Breast epithelium (tissue), 4 donors: ENCODE measurements at places on chromosomes 4 and X. TPM values are rescaled to one million over a fixed set of nuclear protein-coding genes. Genes with fewer than 3 reads are reported as not detected.

DNA sequence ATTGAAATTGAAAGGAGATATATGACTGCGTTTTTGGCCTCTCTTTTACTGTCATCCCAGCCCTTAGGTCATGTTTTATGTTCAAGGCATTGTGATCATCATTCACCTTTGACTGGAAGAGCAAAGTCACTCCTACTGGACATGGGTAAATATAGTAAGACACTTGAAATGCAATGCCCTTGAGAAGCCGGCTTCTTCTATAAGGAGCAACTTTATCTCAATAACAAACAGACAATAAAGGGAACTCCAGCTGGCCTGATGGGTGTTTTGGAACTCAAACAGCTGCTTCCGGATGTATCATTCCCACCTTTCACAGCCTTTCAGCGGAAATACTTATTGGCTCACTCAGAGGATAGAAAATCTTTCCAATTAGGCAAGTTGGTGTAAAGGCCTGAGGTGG lies 65.1 kb upstream of the C4orf54 start:
- no peaks in the 10 kb centered on the region for H3K36me3 ChIP-seq
- no peak for DNase-seq
- H3K27ac ChIP-seq, result no peak overlapping the region
- no peak overlapping the region for H3K4me3 ChIP-seq
- no peaks in the 10 kb centered on the region for H3K4me1 ChIP-seq

- no peaks in the 10 kb centered on the region for H3K36me3 ChIP-seq
- no peak for DNase-seq
- no peak overlapping the region for H3K4me3 ChIP-seq
- H3K27me3 ChIP-seq, result no peaks in the 10 kb centered on the region
- no peaks in the 10 kb centered on the region for H3K4me1 ChIP-seq
- H3K27ac ChIP-seq, result peak overlapping the region; percentile 16
Observed at GRCh38 chr4:38050560-38051350, 90.6 kb downstream of the PTTG2 start.

GRCh38 chr4:80086296-80086695 lies 13.3 kb upstream of the ANTXR2 start:
- no peak overlapping the region for H3K27ac ChIP-seq
- DNase-seq, result no peak
- no peaks in the 10 kb centered on the region for H3K36me3 ChIP-seq
- H3K4me1 ChIP-seq, result no peaks in the 10 kb centered on the region
- H3K4me3 ChIP-seq, result no peak overlapping the region
- H3K27me3 ChIP-seq, result no peaks in the 10 kb centered on the region

GRCh38 chrX:67731061-67731460 lies 187.2 kb downstream of the AR start:
- H3K27me3 ChIP-seq, result peaks cover 23% of the 10 kb centered on the region
- no peaks in the 10 kb centered on the region for H3K36me3 ChIP-seq
- H3K4me3 ChIP-seq, result no peak overlapping the region
- no peaks in the 10 kb centered on the region for H3K4me1 ChIP-seq

GRCh38 chr4:138259824-138260223 lies 17.7 kb upstream of the SLC7A11 start:
- H3K4me3 ChIP-seq, result no peak overlapping the region
- no peaks in the 10 kb centered on the region for H3K36me3 ChIP-seq
- H3K27ac ChIP-seq, result no peak overlapping the region
- DNase-seq, result no peak
- no peaks in the 10 kb centered on the region for H3K4me1 ChIP-seq

- no peaks in the 10 kb centered on the region for H3K36me3 ChIP-seq
- no peak for DNase-seq
- H3K4me3 ChIP-seq, result no peak overlapping the region
- H3K4me1 ChIP-seq, result no peaks in the 10 kb centered on the region
- no peaks in the 10 kb centered on the region for H3K27me3 ChIP-seq
- no peak overlapping the region for H3K27ac ChIP-seq
Observed at GRCh38 chrX:71540801-71541200, 7.9 kb downstream of the OGT start.

DNA sequence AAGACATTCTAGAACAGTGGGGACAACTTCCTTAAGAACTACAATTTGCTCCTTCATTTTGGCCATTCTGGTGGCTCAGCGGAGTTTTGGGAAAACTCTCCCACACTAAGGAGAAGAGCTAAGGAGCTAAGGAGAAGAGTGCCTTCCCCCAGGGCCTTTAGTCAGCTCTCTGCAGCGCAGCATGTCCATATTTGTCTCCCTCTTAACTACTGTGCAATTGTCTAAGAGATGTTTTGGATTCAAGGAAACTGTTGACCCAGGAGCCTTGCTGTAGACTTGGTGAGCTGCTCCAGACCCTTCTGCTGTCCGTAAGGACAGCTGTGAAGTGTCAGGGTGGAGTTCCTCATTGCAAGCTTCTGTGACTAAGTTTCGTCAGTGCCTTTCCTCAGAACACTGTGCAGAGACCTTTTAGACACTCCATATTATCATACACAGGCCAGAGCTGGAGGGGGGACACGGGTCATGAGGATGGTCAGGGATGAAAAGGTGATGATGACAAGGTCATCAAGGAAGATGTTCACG lies 179.0 kb downstream of the NHS start:
- no peaks in the 10 kb centered on the region for H3K36me3 ChIP-seq
- no peaks in the 10 kb centered on the region for H3K27me3 ChIP-seq
- no peak overlapping the region for H3K4me3 ChIP-seq
- no peaks in the 10 kb centered on the region for H3K4me1 ChIP-seq
- no peak for DNase-seq

DNA sequence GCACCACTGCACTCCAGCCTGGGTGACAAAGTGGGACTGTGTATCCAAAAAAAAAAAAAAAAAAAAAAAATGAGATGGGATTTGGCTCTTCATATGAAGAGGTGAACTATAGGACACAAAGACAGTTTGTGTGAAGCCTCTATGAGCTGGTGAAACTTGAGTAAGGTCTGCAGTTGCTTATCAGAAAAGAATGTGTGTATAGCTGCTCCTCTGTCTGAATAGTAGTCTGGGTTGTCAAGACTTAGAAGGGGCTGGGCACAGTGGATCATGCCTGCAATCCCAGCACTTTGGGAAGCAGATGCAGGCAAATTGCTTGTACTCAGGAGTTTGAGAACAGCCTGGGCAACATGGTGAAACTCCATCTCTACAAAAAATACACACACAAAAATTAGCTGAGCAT lies 82.8 kb downstream of the ARSF start:
- H3K36me3 ChIP-seq, result no peaks in the 10 kb centered on the region
- no peak overlapping the region for H3K27ac ChIP-seq
- H3K4me1 ChIP-seq, result no peaks in the 10 kb centered on the region

GRCh38 chr4:99811850-99812249 lies 4.8 kb upstream of the DAPP1 start:
- no peaks in the 10 kb centered on the region for H3K4me1 ChIP-seq
- H3K36me3 ChIP-seq, result no peaks in the 10 kb centered on the region
- H3K27ac ChIP-seq, result no peak overlapping the region
- H3K4me3 ChIP-seq, result no peak overlapping the region
- DNase-seq, result no peak

DNA sequence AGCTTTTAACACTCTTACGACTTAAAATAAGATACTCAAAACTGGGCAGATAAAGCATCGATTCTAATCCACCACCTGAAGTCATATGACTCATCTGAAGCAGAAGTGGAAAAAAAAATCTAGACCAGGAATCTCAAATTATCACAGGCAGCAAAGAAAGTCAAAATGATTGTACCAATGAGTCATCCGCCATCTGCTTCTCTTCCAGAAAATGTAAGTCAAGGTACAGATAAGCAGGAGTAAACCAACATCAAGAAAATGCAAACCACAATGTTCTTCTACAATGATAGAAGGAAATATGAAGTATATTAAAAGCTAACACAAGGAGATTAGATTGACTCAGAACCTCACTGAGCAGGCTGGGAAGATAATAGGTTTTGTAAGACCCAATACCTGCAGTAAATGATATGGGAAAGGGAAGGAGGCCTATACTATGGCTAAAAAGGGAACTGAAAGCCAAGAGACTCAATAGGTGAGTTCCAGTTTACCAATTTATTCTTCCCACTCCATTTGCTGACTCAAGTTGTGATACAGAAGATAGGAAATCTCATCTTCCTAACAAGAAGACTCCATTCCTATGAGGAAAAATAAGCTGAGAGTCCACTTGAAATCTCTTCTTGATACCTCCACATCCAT lies 88.4 kb upstream of the TET2 start:
- no peaks in the 10 kb centered on the region for H3K36me3 ChIP-seq
- no peak for DNase-seq
- H3K27me3 ChIP-seq, result no peaks in the 10 kb centered on the region
- H3K27ac ChIP-seq, result no peak overlapping the region
- no peak overlapping the region for H3K4me3 ChIP-seq
- no peaks in the 10 kb centered on the region for H3K4me1 ChIP-seq

DNA sequence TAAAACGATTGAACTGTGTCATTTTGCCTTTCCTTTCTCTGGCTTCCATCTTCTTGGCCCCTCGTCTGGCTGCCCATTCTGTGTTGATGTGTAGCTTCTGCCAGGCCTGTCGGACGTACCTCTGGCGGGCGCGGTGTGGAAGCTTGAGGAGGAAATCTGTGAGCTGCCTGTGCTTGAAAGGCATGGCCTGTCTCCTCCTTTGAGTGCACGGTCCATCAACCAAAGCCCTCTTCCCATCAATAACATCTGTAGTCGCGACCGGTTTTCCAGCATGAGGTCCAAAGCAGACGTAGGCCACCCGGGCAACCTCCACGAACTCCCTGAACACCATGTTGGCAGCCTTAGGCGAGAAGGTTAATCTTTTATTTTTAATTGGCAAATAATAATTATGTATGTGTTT lies 202.7 kb downstream of the CRLF2 start:
- H3K27me3 ChIP-seq, result no peaks in the 10 kb centered on the region
- H3K4me3 ChIP-seq, result no peak overlapping the region
- no peak overlapping the region for H3K27ac ChIP-seq
- H3K36me3 ChIP-seq, result no peaks in the 10 kb centered on the region
- no peaks in the 10 kb centered on the region for H3K4me1 ChIP-seq

DNA sequence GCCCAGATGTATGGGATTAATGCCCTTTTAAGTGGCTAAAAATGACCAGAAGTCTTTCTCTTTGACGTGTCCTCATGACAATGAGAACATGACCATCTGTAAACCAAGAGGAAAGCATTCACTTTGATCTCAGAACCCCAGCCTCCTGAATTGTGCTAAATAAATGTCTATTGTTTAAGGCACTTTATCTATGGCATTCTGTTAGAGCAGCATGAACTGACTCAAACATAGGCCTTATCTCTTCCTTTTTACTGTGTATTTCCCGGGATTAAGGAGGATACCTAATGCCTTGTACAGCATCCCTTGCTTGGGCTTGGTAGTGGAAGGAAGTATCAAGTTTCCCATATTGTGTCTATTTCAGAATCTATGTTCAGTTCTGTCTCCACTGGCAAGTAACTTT lies 47.2 kb upstream of the HS3ST1 start:
- no peak overlapping the region for H3K4me3 ChIP-seq
- no peaks in the 10 kb centered on the region for H3K27me3 ChIP-seq
- H3K27ac ChIP-seq, result no peak overlapping the region
- no peak for DNase-seq
- H3K36me3 ChIP-seq, result no peaks in the 10 kb centered on the region
- H3K4me1 ChIP-seq, result no peaks in the 10 kb centered on the region

DNA sequence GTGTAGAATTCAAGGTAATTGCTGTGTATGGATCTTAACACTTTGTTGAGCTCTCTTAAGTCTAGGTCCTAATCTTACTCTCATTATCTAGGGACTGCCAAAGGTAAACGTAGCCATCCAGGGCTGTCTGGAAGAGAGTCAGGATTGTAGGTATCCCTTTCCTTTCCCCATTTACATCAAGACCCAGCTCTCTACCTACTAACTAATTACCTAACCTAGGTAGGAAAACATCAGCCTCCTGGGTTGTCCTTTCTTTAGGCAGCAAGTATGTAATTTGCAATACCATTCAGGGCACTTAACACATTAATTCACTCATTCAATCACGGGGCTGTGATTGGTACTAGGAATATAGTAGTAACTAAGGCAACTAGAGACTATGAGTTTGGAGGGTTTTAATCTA lies 15.2 kb upstream of the CPEB2 start:
- no peaks in the 10 kb centered on the region for H3K27me3 ChIP-seq
- no peaks in the 10 kb centered on the region for H3K36me3 ChIP-seq

DNA sequence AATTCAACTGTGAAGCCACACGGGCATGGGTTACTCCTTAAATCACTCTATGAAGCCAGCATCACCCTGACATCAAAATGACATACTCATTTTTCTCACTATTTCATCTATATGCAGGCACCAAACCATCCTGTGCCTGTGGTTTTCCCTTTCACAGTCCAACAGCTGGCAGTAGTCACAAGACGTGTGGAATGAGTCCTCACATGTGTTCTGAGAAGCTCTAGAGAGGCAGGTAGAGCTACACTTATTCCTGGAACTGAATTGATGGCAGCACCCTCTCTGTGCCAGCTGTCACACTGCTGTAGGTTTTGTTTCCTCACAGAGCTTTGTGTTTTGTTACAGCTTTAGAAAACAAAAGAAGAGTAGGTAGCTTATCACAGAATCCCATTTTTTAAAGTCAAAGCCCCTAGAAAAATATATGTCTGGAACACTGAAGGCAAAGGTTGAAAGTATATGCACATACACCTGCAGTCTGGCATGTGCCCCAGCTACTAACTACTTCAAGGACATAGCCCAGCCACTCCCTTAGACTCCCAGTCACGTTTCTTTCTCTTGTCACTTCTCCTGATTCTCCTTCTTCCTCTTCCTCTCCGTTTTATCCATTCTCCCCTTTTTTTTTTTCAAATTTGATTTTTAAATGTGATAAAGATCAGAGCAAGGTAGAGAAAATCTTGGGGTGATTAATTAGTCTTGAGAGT lies 107.1 kb downstream of the ANXA10 start:
- no peaks in the 10 kb centered on the region for H3K36me3 ChIP-seq
- H3K27me3 ChIP-seq, result no peaks in the 10 kb centered on the region
- no peak for DNase-seq

- no peaks in the 10 kb centered on the region for H3K36me3 ChIP-seq
- no peak for DNase-seq
- no peak overlapping the region for H3K4me3 ChIP-seq
- H3K27me3 ChIP-seq, result no peaks in the 10 kb centered on the region
- H3K27ac ChIP-seq, result no peak overlapping the region
Observed at GRCh38 chr4:114108869-114109268, 129.4 kb upstream of the ARSJ start.

- H3K27me3 ChIP-seq, result no peaks in the 10 kb centered on the region
- H3K36me3 ChIP-seq, result no peaks in the 10 kb centered on the region
- H3K4me1 ChIP-seq, result no peaks in the 10 kb centered on the region
- DNase-seq, result no peak
- no peak overlapping the region for H3K27ac ChIP-seq
- H3K4me3 ChIP-seq, result no peak overlapping the region
Observed at GRCh38 chrX:155144926-155145325, 71.3 kb upstream of the VBP1 start.

GRIA2 gene
- total RNA-seq, result not detected

PNMA6A gene
- 0.33 TPM for total RNA-seq

RBM10 gene
- 28.2 TPM for total RNA-seq

RGS12 gene
- total RNA-seq, result 94.5 TPM

CCNB3 gene
- total RNA-seq, result 1.3 TPM

TMEM144 gene
- total RNA-seq, result 14.7 TPM

TMEM255A gene
- total RNA-seq, result 0.80 TPM

NAP1L2 gene
- total RNA-seq, result 5.3 TPM

RNF212 gene
- 15.7 TPM for total RNA-seq
